ENCODE measurements at places on chromosomes 1 and 21.
A peak's percentile ranks its signal among the peaks of the same experiment; 100 is the strongest.

- no peak for DNase-seq
These were observed 14.6 kb downstream of the GTF2B start for GRCh38 chr1:88876573-88877365.

DNA sequence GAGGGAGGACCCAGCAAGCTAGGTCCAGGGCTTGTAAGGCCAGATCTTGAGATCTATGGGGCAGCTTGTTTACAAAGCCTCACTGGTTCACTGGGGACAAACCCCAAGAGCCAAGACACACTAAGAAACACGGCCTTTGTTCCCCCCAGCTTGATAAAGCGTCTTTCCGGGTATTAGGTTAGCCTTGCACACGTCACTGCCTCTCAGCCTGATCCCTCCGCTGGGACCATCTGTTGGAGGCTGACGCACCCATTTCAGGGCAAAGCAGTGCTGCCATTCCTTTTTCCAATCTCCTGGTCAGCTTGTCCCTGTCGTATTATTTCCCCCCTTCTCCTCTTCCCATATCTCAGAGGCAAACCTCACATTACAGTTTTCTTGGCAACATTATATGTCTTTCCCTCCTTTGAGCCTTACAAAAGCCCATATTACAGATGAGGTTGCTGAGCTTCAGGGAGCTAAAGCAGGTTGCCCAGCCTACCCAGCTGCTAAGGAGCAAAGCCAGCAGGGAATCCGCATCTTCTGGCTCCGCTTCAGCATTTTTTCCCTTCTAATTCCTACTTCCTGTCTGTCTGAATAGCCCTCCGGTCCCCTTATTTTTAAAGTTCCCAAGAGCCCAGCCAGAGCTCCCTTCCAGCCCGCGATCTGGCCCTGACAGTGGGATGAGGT is 4.1 kb downstream of the HEYL start:
- no peak for DNase-seq

- no peak for DNase-seq
These were observed 26.8 kb upstream of the MAP1LC3C start for GRCh38 chr1:242025681-242026080.

DNA sequence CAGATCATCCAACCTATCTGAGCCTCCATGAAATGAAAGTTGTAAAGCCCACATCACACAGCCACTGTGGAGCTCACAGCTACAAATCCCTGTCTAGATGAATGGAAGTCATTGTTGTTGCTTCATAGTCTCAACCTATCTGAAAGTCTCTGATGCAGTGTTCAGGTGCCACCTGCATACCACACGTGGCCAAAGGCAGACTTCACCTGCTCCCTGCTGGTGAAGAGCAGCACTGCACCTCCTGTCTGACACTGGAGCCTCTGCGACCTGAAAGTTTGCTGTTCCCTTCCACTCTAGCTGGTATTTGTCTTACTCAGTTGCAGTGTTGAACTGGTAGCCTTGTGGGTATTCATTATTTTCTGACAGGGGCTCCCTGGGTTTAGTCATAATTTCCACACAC is 18.4 kb downstream of the LORICRIN start:
- peak; percentile 72 for DNase-seq

- DNase-seq, result no peak
These were observed 342.5 kb downstream of the DISC1 start for GRCh38 chr1:231969076-231969475.

Data from activated CD4-positive, alpha-beta T cell treated with anti-CD3 and anti-CD28 coated beads, Interleukin-2, Interleukin-6, amounts not matched to agents 100 ng/mL and 50 ng/mL, durations not matched to agents 16 hours and 8 hours (primary cell).